HTR-8/SVneo (cell line): ENCODE measurements at places on chromosomes 12 and 14.

DNA sequence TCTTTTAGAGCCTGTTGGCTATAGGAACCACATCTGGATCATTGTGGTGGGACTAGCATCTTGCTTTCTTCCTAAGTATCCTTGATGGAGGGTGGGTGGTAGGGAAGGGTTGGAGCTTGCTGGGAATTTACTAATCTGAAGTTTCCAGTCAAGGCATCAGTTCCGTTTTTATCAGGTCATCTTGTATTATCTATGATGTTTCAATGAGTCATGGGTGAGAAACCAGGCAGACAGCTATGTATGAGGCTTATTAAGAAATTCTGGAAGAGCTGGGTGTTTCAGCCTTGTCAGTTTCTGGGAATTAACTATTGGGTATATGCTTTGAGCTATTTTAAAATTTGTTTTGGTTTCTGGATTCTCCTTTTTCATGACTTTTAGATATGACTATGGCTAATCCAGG, 11.3 kb downstream of the TSFM start:
- DNase-seq, result peak; percentile 45

DNA sequence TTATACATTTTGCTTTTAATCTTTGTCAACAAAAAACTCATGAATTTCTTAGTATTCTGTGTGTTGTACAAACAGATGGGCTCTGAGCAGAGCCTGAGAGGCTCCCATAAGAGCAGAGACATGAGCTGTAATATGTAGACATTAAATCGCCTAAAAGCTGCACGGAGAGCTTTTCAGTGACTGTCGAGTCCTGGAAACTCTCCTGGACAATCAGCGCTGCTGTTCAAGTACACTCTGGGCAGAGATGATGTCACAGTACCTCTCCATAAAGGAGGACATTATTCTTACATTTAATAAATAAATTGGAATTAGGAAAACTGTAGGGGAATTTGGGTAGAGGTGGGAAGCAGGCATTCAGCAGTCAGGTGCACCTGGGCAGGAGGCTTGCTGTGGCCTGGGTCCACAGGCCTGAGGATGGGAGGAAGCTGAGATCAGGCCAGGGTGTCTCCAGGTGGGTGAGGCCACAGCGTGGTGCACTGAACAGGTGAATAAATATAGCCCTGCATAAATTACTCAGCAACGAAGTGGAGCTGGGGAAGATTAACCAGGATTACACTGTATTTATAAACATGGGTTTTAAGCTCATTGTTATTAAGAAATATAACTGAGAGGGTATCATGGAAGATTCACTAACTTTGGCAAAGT, 13.3 kb upstream of the TCL1A start:
- no peak for DNase-seq

GRCh38 chr12:15919418-15919817, 8.3 kb downstream of the DERA start:
- DNase-seq, result no peak

DNA sequence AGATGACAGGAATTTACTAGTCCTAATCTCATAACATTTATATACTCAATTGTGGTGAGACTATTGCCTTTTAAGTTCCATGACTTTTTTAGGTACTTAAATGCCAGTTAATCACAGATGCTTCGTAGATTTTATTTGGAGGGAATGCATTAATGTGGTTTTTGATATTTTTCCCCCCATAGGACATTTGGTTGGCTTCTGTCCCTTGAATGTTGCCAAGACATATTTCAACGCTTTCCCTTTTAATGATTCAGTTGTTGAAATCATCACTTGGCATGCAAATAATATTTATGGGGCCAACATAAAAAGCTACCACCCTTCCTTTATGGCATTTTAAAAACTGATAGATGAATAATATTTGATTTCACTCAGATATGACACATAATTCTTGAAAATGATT, 172.1 kb downstream of the ACSS3 start:
- no peak for DNase-seq

GRCh38 chr14:74569806-74570591, 42.0 kb downstream of the LTBP2 start:
- DNase-seq, result peak; percentile 56
